DMS153 (cell line): ENCODE measurements at places on chromosomes 4 and X.

GRCh38 chr4:186700746-186701145, 22.9 kb downstream of the FAT1 start:
- no peak for DNase-seq

DNA sequence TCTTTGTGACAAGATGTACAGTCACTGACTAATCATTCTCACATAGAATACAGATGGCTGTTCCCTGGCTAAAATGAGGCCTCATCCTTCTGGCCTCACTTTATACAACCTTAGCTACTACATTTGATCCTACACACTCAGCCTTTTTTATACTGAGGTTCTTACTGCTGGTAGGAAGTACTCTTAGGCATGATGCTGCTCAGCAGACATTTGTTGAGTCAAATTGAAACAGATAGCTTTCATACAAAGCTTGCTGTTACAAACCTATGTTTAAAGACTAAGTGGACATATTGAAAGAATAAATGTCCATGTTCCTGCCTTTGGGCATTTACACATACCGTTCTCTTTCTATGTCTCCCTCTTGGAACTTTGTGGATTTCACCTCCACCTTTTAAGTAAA, 154.9 kb downstream of the NPFFR2 start:
- no peak for DNase-seq

DNA sequence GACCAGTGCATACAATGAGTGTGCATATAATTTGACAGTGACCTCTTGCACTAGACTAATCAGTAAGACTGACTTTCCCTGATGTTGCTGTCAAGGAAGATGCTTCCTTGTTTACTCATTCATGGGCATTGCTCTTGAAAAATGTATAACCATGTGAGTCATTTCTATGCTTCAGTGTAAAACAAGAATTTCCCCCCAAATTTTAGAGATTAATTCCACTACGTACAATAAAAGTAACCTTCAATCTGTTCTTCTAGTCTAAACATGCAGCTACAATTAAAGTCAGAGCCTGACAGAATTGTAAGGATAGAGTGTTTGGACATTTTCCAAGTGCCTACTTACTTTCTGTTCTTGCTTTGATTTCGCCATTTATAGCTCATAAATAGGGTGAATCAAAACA, 935.7 kb downstream of the RAPGEF2 start:
- DNase-seq = no peak

GRCh38 chr4:120754590-120754989, 167.9 kb downstream of the PRDM5 start:
- no peak for DNase-seq

- DNase-seq = no peak
These were observed 113.9 kb downstream of the CPZ start for GRCh38 chr4:8706216-8707044.

- DNase-seq = no peak
These were observed at the start of gene AMBN for GRCh38 chr4:70591955-70592582. Gene AMBN (plus strand): TSS chr4:70592256. CDS start chr4:70592359, 103 bp downstream.

GRCh38 chrX:101429934-101430333, 21.9 kb downstream of the HNRNPH2 start:
- DNase-seq = no peak
